ENCODE measurements at places on chromosomes 3 and 15.
A peak's percentile ranks its signal among the peaks of the same experiment; 100 is the strongest.

DNA sequence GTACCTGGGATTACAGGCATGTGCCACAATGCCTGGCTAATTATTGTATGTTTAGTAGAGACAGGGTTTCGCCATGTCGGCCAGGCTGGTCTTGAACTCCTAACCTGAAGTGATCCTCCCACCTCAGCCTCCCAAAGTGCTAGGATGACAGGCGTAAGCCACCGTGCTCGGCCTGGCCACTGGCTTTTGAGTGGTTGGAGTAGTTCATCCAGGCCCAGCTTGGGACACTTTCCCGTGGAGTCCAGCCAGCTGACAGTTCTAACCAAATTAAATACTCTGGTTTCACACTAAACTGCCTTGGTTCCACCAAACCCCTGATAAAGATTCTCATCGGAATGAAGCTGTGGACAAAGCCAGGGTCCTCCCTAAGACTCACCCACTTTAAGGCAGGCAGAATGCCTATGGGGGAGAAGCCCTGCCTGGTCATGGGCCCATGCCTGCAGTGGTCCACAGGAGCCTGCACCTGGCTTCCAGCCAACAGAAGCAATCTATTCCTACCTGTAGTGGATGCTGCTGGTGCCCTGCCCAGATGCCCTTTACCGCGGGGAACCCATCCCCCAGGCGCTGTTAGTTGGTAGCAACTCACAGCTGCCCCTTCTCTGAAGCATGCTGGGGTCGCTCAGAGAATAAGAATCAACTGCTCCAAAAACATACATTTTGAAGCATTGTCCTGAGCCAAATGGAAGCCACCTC lies 5.2 kb upstream of the SLC28A1 start:
- no peak for DNase-seq

GRCh38 chr15:68524753-68525584 lies 53.8 kb upstream of the CORO2B start:
- peak; percentile 77 for DNase-seq

DNA sequence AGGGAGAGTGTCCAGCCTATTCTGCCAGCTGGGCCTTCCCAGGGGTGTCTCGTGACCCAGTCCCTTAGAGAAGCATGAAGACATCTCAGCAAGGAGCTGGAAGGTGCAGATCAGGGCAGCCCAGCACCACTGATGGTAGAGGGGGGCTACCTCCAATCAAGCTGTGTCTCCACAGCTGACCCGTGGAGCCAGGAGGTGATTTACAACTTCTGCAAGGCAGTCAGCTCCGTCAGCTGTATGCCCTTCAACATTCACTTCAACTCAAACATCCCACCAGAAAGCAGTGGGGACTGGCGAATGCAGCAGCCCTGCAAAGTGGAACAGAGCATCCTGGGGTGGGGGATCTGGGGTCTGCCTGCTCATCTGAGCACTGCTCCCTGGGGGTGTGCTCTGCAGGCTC lies 32.6 kb upstream of the FRG2C start:
- DNase-seq: no peak

GRCh38 chr3:12421132-12421531 lies 63.1 kb upstream of the TSEN2 start:
- no peak for DNase-seq

- DNase-seq: no peak
Observed at GRCh38 chr15:41969851-41970431, 2.4 kb downstream of the EHD4 start.

- no peak for DNase-seq
Observed at GRCh38 chr3:43499256-43499655, 122.6 kb downstream of the ANO10 start.

Measured in AG08395 (cell line).